ENCODE measurements at places on chromosomes 12 and 14.

DNA sequence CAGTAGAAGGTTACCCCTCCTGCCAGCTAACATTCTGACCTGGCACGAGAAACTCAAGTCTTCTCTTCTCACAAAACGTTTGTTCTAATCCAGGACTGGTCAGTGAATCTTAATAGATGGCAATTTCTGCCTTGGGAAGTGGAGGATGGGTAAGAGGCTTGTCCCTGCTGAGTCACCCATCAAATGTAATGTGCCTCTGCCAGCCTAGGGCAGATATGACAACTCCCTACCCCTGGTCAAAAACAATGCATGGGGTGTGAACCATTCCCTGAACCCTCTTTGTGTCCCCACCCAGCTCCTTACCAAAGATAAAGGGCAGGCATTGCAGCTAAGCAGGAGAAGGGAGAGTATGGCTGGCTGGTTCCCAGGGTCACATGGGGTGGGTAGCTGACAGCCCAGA, 1052.9 kb downstream of the GALC start:
- DNase-seq: no peak

- DNase-seq: no peak
Measured at GRCh38 chr12:24244801-24245200, 295.3 kb upstream of the SOX5 start.

DNA sequence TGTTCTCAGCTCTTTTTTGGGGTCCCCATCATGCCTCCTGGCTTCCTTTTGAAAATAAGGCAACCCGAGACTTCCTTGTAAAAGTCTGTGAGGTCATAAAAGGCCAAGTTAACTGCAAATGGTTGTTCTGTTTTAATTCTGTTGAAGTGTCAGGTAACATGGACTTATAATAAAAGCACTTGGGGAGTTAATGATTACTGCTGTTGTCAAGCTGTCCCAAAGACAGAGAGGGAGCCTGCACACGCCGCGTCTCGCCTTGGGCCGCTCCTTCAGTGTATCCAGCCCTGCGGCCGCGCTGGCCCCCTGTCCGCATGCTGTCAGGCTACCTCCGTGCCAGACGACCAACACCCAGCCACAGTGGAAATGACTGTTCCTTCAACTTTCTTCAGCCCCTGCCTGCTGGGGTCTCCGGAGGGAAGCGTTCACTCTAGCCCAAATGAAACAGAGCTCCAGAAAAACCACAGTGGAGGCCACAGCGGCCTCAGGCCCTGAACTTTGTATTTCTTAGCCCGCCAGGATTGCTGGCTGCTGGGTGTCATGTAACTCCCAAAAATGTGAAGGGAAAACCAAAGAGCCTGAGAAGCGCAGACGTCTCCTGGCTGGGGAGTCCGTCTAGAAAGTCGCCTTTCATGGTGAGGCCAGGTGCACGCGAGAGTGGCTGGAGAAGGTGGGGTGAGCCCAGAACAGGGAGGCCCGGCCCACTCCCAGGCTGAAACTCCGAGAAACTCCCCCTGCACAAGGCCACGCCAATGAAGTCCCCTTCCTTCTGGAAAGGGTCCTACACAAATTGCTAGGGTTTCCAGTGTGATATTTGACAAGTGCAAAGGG, 189.1 kb downstream of the ZFP36L1 start:
- no peak for DNase-seq

DNA sequence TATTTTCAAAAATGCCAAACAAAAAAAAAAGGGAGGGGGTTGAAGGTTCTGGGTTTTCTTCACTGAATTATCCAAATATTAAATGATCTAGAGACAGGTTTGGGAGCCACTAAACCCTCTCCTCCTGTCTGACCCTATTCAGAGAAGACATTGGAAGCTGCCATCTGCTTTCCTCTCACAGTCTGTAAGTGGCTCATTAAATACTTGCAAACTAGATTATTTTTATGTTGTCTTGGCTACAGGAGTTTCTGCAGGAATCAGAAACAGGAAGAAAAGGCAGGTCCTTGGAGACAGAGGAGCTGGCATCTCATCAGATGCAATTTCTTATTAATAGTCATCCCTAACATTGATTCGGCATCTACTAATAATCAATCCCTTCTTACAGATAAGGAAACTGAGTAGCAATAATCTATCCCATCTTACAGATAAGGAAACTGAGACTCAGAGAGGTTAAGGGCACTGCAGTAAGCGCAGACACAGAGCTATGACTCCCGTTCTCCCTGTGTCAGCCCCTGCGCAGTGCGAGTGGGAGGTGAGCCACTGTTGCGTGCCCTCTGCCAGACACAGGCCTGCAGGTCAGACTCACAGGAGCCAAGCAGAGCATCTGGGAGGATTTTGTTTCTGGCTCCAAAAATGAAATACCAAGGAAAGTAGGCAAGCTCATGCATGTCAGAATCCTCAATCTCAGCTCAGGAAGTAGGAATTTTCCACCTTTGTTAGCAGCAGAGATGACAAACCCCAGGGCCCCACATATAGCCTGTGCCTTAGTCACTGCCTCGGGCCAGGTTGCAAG, 11.0 kb downstream of the BDKRB2 start:
- DNase-seq: no peak

- no peak for DNase-seq
Measured at GRCh38 chr12:6608592-6609281, 1.6 kb upstream of the CHD4 start.

- DNase-seq: no peak
Measured at GRCh38 chr12:102479099-102479885, 1.1 kb downstream of the IGF1 start.

DNA sequence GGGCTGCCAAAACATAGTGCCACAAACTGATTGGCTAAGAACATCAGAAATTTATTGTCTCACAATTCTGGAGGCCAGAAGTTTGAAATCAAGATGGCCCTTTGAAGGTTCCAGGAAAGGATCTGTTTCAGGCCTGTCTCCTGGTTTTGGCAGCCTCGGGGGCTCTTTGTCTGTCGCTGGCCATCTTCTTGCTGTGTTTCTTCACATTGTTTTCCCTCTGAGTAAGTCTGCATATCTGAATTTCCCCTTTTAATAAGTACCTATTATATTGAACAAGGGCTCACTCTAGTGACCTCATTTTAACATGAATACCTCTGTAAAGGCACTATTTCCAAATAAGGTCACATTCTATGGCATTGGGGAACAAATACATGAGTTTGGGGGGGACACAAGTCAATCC, 467.1 kb upstream of the MGAT4C start:
- DNase-seq: no peak

DNA sequence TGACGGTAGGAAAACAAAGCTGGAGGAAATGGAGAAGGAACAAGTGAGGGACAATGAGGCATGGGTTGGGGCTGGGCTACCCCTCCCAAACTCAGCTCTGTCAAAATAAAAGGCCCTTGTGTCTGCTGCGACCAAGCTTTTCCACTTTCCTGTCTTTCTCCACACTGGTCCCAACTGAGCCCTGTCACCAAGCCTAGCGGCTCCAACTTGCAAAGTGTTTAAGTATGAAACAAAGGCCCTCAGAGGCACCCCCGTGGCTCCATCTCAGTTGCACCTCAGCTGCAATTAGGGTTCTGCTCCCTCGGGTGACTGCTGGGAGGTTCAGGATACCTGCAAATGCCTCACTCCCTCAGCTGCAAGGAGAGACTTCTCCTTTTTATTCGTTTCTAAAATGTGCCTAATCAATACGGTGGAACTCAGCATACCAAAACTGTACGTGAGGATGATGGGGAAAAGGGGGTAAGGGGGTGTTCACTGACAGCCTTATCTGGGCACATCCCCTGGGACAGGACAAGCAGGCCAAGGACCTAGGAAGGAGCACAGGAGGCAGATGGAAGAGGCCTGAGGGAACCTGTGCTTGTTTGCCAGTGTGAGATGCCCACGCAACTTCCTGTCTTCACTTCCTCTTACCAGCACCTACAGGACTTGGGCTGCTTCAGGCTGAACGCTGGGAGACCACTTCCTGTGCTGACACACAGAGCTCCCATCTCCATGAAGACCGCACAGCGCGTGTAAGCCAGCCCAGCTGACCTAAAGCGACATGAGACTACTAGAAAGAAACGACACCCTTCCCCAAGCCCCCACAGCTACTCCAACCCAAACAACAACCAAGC, 8.9 kb downstream of the VAMP1 start:
- no peak for DNase-seq

DNA sequence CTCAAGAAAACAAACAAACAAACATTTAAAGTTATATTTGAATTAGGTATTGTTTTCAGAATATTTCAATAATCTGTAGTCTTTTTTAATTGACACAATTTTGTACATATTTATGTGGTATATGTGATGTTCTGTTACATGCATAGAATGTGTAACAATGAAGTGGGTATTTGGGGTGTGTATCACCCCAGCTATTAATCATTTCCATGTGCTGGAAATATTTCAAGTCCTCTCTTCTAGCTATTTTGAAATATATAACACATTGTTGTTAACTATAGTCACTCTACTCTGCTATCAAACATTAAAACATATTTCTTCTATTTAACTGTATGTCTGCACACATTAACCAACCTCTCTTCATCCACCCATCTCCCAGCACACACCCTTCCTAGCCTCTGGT, 32.0 kb upstream of the SIX1 start:
- no peak for DNase-seq

DNA sequence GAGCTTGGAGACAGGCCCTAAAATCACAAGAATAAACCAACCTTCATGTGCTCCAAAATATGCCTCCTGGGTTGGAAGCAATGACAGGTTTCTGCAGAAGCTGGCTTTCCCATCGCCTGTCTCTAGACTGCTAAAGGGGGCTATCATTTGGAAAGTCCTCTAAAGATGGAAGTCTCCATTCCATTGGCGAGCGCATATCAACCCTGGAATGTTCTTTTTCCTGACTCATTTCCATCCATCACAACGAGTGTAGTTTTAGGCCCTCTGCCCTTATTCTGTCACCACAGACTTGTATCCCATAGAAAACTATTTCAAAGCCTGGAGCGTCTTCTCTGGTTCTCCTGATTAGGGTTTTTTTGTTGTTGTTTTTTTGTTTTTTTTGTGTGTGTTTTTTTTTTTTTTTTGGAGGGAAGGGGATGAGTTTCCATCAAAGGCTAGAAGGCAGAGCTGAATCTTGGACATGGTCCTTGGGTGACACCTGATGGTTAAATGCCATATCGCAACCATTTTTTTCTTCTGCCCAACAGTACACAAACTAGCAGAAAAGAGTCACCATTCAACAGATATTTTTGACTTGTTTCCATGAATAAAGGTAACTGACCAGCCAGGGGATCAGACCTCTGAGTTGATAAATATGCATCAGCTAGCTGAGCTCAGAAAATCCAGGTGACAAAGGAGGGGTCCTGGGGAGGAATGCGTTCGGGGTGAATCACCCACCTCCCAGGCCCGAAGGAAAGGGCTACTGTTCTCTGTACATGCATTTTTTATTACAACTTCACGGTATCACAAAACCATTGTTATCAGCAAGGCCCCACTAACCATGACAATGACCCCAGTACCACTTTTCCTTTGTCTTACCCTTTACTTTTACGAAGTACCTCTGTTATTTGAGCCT, 40.5 kb downstream of the KCNA5 start:
- DNase-seq: peak; percentile 79

- DNase-seq: no peak
Measured at GRCh38 chr12:86290615-86291014, 34.4 kb upstream of the MGAT4C start.

DNA sequence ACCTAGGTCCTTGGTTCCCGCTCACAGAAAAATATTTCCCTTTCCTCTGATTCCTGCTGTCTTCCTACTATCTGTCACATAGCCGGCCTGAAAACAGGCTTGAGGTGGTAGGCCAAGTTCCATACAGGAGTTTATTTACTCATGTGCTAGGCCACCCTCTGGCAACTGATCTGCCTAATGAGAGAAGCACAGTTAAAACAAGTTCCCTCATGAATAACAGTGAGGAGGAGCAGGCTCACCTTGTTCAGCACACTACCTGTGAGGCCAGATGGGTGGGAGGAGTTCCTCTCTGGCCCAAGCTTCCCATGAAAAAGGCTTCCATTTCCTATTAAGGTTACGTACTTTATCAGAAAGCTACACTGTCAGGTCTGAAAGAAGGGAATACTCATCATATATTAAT, 206.0 kb downstream of the MYRFL start:
- DNase-seq: no peak

GRCh38 chr12:31289441-31289840, 36.5 kb downstream of the SINHCAF start:
- DNase-seq: no peak

- no peak for DNase-seq
Measured at GRCh38 chr14:75591331-75591946, 13.0 kb downstream of the FLVCR2 start.

DNA sequence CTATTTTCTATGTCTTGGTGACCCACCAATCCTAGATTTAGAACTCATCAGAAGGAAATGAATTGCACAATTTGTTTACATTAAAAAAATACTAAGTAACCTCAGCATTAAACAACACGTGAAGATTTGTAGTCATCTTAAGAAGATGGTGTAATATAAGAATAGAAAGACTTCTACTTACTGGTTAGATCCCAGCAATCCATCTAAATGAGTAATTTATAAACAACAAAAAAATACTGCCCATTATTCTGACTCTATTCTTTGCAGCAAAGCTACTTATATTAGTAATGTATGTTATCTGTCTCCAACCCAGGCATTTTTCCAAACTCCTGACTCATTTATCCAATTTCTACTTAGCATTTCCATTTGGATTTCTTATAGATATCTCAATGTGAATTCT, 67.8 kb downstream of the CD163L1 start:
- DNase-seq: no peak

DNA sequence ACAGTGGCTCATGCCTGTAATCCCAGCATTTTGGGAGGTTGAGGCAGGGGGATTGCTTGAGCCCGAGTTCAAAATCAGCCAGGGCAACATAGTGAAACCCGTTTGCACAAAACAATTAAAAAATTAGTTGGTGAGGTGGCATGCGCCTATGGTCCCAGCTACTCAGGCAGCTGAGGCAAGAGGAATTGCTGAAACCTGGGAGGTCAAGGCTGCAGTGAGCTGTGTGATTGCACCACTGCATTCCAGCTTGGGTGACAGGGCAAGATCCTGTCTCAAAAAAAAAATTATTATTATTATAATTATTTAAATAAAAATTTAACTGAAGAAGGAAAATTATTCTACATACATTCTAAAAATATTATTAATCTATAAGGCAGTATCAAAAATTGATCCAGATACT, 164.1 kb downstream of the ITPR2 start:
- DNase-seq: no peak

DNA sequence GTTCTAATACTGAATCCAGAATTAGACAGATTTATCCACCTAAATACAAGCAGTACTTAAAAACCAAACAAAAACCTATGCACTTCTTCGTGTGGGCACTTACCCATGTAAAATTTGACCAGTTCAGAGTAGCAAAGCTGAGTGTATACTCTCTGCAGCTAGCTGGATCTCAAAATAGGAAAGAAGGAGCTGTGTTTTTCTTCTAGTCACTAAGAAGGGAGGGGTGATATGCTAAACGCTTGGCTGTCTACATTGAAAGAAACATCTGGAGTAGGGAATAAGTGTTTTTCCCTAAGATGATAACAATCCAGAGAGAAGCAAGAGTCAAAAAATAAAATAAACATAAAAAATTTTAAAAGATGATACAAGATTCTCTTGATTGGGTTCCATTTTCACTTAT, 20.0 kb downstream of the RBMS2 start:
- DNase-seq: no peak

DNA sequence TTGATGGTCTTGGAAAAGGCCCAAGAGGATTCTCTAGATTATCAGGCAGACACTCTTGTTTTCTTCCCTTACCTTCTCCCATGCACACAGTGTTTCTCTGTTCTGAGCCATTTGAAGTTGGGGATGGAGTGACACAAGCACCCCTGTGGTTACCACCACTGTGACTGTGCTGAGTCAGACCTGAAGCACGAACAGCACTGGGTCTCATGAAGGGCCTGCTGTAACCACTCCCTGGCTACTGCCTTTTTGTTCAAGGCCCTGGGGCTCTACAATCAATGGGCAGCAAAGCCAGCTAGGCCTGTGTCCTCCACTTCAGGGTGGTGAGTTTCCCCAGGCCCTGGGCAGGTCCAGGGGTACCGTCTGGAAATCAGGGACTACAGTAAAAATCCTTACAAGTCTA, 65.5 kb downstream of the TSPAN8 start:
- DNase-seq: no peak

Measured in frontal cortex (tissue), 4 donors.